CD8-positive, alpha-beta memory T cell (primary cell): ENCODE measurements at places on chromosomes 12 and 14. TPM values are rescaled to one million over a fixed set of nuclear protein-coding genes. Genes with fewer than 3 reads are reported as not detected.
A peak's percentile ranks its signal among the peaks of the same experiment; 100 is the strongest.

DNA sequence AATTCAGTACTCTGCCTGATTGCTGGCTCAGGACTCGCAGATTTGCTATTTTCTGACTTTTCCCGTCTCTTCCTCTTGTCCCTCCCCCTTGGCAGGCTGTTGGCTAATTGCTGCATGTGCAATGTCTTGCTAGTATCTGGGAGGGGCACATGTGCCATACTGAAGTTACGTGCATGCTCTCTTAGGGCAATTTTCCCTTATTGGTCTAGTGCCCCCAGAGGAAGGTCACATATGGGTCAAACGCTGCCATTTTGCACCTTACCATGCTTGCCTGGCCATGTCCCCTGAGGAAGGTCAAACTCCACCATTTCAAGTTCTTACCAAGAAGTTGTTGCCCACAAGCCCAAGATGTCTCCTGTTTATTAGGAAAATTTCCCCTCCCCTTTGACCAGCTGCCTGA is 13.9 kb upstream of the ERC1 start:
- H3K27me3 ChIP-seq: no peaks in the 10 kb centered on the region
- H3K4me3 ChIP-seq: no peak overlapping the region
- peak overlapping the region; percentile 44 for H3K27ac ChIP-seq
- no peak for DNase-seq
- no peaks in the 10 kb centered on the region for H3K4me1 ChIP-seq

GRCh38 chr12:49483619-49484018 is 55.2 kb upstream of the KCNH3 start:
- no peak for DNase-seq
- no peaks in the 10 kb centered on the region for H3K4me1 ChIP-seq
- H3K4me3 ChIP-seq: no peak overlapping the region
- H3K36me3 ChIP-seq: no peaks in the 10 kb centered on the region
- no peaks in the 10 kb centered on the region for H3K27me3 ChIP-seq

DNA sequence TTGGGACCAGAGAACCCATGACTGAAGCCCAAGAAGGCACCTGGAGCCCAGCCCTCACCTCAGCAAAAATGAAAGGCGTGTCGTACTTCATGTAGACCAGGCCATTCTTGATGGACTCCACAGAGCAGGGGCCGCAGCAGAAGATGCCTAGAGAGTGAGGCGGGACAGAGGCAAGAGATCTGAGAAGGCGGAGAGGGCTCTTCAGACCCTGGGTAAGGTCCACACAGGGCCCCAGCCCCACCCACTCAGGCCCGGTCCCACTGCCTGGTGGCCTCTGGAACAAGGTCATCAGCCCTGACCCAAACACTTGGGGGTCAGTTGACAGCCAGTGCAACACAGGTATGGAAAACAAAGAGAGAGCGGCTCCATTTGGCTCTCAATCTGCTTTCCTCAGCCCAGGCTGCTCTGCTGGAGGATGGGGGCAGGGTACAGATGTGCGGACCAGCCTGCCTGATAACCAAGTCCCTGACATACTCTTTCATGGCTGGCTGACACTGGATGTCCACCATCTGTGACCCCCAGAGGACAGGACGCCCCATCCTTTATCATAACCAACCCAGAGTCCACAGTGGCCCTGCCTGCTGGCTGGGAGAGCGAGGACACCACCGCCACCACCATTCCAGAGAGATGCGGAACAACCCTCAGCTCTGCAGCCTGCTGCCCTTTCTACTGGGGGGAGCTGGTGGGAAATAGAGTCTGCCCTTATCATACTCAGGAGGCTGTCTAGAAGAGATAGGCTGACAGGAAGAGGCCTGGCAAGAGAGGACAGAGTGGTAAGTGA is 6.9 kb downstream of the TGM1 start:
- no peak overlapping the region for H3K4me3 ChIP-seq
- H3K27me3 ChIP-seq: no peaks in the 10 kb centered on the region
- DNase-seq: no peak
- no peak overlapping the region for H3K27ac ChIP-seq

The ANKS1B gene
- 0.39 TPM for total RNA-seq
